Progenitor cell of endocrine pancreas (in vitro differentiated cells): ENCODE measurements at places on chromosomes 2 and 18. TPM values are rescaled to one million over a fixed set of nuclear protein-coding genes. Genes with fewer than 3 reads are reported as not detected.

GRCh38 chr2:10548626-10549025 lies 100.5 kb upstream of the ODC1 start:
- no peak for DNase-seq

DNA sequence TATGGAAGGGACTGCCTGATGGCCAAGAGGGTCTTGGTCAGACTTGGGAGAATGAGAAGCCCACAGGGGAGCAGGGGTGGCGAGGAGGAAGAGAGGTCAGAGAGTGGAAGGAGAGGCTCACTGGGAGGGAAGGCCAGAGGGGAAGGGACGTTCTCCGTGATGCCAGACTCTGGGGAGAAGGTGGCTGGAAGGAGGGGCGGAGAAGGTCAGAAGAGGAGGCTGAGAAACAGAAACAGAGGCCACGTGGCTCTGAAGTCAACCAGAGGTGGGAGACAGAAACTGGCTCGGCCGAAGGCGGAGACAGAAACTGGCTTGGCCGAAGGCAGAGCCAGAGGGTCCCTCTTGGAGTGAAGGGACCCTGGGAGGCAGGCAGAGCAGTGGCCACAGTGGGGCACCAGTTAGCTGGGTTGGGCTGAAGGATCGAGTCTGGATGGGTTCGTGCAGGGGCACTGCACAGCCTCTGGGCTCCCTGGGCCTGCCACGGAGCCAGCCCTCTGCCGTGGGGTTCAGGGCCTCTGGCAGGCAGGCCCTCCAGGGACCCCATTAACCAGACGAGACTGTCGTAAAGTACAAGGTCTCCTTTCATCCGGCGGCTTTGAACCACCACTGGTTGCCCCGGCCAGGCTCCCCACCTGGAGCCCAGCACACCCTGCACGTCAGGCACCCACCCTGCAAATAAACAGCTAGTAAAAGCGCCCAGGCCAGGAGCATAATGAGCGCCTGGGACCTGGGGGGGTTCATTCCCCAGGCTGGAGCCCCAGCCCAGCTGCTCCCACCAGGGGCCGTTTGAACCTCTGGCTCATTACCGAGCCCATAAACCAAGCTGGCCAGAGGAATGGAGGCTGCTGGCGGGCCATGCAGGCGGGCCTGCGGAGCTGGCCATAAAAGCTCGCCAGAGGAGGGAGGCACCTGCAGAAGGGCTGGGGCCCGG lies 218.8 kb downstream of the DYSF start:
- no peak for DNase-seq

- no peak for DNase-seq
Observed at GRCh38 chr2:169286624-169287231, 75.6 kb downstream of the LRP2 start.

- no peak for DNase-seq
Observed at GRCh38 chr18:64972545-64972944, 778.3 kb upstream of the CDH7 start.

- DNase-seq = no peak
Observed at GRCh38 chr2:48098539-48098938, 192.2 kb upstream of the FBXO11 start.

- no peak for DNase-seq
Observed at GRCh38 chr2:233490831-233491230, 75.8 kb downstream of the USP40 start.

- DNase-seq = no peak
Observed at GRCh38 chr2:234444893-234445292, 52.0 kb downstream of the ARL4C start.

- DNase-seq = no peak
Observed at GRCh38 chr18:21996351-21996826, 173.0 kb upstream of the GATA6 start.

DNA sequence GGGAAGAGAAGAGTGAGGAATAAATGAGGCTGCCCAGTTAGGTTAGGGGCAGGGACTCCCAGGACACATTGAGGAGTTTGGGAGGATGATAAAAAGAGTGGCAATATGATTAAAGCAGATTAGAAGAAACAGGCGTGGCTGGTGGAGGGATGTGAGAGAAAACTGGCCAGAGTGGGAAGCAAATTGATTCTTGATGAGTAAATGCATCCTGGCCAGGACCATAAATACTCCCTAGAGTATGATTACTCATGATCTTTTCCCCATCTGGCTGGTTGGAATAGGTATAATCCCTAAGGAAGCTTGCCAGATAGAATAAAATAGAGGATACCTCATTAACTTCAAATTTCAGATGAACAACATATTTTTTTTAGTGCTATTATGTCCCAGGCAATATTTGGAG lies 21.5 kb upstream of the DAW1 start:
- DNase-seq = no peak

GRCh38 chr2:23460993-23461392 lies 76.0 kb downstream of the KLHL29 start:
- no peak for DNase-seq

DNA sequence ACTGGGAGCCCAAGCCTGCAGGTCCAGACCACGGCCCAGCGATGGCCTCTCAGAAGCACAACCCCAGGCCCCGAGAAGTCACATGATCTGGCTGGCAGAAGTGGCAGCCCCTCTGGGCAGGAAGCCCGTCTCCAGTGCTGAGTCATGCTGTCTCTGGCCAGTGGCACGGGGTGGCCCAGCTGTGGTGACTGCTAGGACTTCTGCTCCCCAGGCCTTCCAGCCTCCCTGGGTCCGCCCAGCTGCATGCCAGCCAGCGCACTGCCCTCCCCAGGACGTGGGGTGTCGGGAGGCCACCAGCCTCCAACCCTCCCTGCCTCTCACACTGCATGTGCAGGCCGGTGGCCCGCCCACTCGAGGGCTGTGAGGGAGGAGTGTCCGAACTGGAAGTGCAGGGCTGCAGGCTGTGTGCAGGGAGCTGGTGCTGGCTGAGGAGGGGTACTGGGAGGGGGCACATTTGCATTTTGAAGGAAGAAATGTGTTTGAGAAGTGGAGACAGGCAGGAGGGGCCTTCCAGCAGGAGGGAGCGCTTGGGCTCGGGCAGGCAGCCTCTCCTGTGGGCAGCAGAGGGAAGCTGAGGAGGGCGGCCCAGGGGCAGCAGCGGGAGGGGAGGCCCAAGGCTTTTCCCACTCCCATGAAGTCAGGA lies 17.0 kb upstream of the HPCAL1 start:
- DNase-seq = no peak

- no peak for DNase-seq
Observed at GRCh38 chr2:120722568-120723421, 12.9 kb upstream of the GLI2 start.

DNA sequence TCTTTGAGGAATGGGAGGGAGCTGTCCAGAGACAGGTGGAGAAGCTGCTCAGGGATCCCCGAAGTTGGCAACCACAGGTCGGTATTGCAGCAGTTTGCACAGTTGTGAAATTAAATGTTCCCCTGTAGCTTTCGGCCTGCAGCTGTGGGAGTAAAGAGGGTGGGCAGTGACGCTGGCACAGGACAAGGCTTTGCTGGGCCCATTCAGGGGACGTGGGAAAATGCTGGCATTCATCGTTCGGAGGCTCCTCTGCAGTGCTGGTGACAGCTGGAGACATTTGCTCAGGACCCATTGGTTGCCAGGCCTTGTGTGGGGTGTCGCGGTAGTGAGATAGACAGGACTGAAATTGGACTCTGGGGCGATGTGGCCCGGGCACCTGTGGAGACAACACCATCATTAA lies 173.7 kb downstream of the MYCN start:
- DNase-seq = no peak

DNA sequence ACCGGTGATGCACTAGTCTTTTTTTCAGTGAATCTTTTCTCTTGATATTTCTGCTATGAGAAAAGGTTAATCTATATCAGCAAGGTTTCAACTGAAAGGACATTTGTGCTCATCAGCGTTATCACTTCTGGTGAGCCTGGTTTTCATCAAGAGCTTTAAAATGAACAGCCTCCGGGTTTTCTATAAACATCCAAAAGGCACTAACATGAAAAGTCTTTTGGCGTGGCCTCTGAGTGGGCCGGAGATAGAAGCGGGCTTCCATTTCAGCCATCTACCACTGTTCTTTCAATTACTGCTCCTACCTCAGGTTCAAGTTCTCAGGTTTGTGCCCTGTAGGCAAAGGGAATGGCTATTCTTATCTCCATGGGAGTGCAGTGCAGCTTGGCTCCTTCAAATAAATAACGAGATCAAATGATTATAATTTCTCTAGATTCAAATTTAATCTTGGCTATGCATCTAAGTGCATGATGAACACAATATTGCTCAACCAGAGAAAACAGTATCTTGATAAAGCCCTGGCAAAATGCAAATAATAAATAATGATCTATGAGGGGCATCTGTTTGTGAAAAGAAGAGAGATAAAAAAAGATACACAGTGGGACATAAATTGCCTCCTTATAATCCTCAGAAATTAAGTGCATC lies 314.8 kb downstream of the CDH2 start:
- DNase-seq = no peak

DNA sequence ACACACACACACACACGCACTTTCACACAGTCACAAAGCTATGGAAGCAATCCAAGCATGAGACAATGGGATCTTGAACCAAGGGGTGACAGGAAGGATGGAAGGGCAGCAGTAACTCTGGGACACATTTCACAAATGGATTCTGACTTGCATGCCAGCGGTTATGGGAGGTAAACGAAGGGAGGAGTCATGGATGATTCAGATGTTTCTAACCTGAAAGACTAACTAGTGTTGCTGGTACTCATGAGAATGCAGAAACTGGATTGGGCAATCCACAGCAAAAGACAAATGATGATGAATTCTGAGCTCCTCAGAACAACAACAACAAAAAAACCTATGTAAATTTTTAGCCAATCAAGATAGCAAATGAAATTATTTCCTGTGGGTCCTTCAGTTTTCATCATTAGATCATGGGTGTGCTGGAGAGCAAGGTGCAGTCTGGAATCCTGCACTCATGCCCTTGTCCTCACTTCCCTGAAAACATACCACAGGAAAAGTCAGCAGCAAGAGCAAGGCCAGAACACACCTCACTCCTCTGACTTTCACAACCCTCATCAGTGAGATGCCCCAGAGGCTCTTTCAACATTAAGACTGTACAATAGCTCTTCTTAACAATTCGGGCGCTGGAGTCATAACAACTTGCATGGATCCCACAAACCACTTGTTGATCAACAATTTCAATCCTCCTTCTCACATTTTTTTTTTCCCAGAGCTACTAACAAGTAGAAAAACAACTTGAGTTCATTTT lies 32.6 kb downstream of the ABCA12 start:
- DNase-seq = no peak

DNA sequence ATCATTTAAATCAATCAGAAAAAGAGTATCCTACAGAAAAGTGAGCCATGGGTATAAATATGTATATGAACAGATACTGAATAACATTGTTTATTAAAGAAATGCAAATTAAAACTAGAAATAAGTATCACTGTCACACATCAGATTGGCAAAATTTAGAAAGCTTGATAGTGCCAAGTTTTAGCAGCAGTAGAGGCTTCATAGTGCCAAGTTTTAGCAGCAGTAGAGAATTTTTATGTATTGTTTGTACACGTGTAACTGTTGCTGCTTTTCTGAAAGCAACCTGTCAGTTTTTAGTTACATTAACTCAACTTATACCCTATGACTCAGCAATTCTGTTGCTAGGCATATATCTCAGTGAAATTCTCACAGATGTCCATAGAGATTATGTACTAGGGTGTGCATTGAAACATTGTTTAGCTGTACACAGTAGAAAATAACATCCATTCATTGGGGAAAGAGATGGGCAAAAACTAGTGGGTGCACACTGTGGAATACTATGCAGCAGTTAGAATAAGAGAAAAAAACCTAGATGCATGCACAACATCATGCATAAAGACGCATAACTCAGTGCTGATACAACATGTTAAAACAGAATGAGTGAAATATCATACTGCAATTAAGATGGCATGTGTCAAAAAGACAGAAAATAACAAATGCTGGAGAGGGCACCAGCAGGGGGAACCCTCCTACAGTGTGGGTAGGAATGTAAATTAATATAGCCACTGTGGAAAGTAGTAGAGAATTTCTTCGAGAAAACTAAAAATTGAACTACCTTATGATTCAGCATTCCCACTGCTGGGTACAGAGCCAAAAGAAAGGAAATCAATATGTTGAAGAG lies 294.5 kb upstream of the NT5C1B start:
- DNase-seq = no peak

DNA sequence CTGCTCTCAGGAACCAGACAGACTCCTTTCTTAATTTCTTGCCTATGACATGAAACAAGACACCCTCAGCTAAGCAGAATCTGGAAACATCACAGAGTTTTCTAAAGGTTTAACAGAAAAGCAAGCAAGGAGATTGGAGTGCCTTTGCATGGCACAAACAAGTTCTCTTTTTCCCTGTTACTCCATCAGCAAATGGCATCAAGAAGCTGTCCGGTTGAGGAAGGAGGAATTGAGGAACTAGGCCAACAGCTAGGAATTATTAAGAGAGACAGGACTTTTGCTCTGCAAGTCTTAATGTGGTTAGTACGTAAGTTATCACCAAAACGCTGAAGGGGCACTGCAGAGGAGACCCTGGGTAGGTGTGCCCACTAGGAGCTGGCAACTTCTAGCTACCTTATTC lies 53.2 kb downstream of the NEB start:
- DNase-seq = no peak

- no peak for DNase-seq
Observed at GRCh38 chr2:163351966-163352365, 383.8 kb downstream of the FIGN start.

DNA sequence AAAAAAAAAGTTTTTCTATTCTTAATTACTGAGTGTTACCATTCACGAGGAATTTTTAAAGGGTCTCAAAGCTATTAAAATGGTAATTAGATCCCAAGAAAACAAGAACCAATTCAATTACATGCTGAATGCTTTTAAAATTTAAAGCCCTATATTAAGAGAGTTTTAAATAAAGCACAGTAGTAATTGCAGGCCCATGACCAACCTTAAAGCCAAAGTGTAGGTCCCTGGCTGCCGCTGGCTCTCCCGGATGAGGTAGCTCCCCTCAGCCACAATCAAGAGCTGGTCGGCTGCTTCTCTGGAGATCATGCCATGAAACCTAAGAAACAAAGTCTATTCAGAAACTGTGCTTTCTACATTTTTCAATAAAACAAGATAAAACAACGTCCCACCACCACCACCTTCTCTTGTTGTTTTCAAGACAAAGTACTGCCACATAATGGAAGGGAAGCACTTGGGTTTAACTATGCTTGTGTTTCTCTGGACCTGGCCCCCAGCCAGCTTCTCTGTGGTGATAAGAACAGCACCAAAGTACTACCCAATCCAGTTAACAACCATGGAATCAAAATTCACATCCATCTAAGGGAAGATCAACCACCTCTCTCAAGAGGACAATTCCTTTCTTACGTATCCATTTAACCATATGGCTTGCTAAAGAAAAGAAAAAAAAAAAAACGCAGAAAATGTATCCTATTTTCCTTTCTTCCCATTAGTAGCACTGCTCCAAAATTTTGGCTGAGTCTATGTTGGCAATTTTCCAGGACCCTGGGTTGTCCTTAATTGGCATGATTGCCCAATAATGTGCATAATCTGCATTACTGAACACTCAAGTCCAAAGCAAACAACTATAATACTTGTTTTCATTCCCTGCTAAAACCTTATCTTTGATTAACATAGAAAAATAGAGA lies 90.1 kb downstream of the CHN1 start:
- no peak for DNase-seq

CYP26B1 gene
- 31.5 and 37.5 TPM in 2 replicates for total RNA-seq

FSIP2 gene
- 19.4 and 26.8 TPM in 2 replicates for total RNA-seq

NYAP2 gene
- total RNA-seq = 0.10 TPM in 1 of 2 replicates, not detected in the other
